ENCODE measurements at places on chromosomes 6 and 20. TPM values are rescaled to one million over a fixed set of nuclear protein-coding genes. Genes with fewer than 3 reads are reported as not detected.

GRCh38 chr6:44000164-44000842 is 126.9 kb downstream of the MRPL14 start:
- DNase-seq = no peak

DNA sequence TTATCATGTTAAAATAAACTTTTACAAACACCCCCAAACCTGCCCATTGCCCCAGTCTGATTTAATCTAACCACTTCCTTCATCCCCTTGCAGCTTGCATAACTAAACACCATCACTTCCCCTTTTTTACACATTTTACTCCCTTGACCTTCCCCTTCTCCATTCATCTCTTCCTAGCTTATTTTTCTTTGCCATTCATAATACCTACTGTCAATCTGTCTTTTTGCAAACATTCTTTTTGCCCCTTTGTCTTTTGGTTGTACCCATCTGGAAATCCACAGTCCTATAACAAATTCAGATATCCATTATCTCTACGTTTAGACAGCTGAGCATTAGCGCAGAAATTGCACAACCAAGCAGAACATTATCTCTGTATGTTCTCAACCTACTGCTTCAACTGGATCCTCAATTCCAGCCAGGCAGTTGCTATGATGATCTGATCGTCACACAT is 51.2 kb downstream of the C6orf52 start:
- DNase-seq = no peak

DNA sequence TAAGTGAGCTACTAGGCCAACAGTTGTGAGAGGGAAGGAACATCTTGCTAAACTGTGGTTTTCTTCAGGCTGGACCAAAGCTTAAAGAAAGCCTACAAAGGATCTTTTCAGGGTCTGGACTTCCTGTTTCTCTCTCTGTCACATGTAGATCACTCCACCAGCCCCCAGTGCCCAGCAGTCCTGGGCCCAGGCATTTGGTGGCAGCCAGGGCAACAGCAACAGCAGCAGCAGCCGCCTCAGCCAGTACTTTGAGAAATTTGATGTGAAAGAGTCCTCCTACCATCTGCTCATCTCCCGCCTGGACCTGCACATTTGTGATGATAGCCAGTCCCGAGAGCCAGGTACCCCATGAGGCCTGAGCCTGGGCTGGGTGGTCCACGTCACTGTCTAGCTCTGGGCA is 44.1 kb downstream of the BLTP3A start:
- no peak for DNase-seq

- DNase-seq = no peak
These were observed 38.4 kb upstream of the PRND start for GRCh38 chr20:4683261-4683660.

GRCh38 chr6:109192865-109193264 is 97.6 kb downstream of the CEP57L1 start:
- no peak for DNase-seq

DNA sequence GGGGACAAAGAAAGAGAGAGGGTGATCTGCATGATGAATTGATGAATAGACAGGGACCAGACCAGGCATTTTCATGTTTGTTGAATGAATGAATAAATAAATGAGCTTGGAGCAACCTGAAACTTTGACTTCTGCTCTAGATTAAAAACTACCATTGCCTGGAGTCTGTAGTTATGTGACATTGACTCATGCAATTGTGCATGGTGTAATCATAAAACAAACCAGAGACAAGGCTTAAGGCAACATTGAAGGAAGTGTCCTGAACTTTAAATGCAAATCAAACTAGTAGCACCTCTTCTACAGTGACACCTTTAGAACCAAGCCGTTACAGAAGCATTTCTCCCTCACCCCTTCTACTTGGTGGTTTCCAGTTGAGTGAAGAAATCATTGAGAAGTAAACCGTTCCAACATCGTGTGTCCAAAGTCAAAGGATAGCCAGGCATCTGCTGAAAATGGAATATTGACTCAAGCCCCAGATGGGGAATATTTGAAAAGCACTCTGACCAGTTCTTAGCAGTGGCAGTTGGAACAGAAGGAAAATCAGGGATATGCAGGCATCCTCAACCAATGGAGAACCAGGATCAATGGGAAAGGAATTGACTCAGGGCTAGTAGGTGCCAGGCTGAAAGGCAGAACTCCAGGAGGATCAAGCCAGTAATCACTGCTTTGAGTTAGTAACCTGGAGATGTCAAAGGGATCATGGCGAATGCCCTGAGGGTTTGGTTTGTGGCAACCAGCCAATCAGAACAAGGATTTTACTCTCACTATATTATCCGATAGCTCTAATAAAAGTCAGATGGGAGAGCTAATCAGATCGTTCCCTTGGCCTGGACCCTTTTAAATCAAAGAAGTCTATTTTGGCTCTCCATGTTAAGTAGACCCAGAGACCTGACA is 171.2 kb upstream of the TSHZ2 start:
- no peak for DNase-seq

DNA sequence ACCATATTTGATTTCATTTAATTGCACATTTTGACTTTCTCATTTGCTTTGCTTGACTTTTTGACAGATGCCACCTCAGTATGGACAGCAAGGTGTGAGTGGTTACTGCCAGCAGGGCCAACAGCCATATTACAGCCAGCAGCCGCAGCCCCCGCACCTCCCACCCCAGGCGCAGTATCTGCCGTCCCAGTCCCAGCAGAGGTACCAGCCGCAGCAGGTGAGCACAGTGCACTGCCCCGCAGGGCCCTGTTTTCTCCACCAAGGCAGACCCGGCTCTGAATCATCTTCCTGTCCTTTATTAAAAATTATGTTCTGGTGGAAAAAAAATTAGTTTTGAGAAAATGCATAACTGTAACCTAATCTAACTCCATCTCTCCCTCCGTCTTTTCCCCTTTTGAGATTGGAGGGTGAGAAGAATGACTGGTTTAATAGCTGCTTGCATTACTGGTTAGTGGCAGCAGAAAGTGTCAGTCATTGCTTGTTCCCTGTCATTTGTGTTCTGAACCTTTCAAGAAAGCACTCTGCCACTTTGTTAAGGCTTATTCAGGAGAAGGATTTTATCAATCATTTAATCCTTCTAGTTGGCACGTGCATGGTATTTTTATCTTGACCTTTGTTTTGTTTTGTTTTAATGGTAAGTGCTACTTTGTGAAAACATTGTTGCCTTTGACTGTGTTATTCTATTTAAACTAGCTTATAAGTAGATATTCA is 124.3 kb downstream of the ARID1B start:
- no peak for DNase-seq

- no peak for DNase-seq
These were observed 210.4 kb downstream of the KCNQ5 start for GRCh38 chr6:72832271-72832670.

DNA sequence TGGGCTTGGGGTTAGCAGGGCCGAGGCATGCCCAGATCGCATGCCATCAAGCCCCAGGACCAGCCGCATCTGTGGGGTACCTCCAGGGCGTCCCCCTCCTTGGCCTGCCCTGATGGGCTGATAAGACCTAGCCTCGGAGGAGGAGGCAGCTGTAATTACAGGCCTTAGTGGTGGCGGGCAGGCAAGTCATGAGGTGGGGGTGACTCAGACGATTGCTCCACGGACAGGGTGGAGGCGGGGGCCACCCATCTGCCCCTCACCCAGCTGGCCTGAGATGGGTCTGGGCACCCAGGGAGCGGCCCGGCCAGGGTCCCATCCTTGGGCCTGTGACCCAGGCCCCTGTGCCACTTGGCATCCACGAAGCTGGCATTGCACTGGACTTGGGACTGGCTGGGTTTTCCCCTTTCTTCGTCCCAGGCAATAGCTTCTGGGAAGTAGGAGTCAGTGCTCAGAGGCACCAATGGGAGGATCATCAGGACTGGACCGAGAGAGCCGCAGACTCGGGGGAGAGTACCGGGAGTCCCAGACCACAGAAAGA is 57.5 kb downstream of the CEBPB start:
- DNase-seq = no peak

GRCh38 chr6:3758842-3759144 is 7.3 kb upstream of the PXDC1 start:
- no peak for DNase-seq

DNA sequence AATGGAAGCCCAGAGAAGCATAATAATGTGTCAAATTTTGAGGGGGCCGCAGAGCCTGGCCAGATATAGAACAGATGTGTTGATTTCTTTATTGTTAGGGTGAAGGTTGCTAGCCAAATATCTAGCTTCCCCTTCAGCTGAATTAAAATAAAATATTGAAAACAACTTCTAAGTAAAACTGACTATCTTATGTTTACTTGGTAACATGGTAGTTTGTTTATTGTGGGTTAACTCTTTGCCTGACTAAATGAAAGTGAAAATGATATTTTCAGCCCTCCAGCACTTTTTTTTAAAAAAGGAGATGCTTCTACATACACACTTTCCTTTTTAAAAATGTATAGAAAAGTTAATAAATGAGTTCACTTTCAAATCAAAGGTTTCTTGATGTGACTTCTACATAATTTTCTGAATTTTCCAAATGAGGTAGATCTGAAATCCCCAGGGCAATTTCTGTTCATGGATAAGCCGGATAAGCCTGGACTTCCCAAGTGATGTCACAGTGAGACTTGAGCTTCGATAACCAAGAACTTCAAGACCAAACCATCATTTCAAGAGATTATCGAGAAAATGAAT is 172.1 kb upstream of the OLIG3 start:
- DNase-seq = no peak

- DNase-seq = no peak
These were observed 55.3 kb downstream of the NDUFAF5 start for GRCh38 chr20:13840093-13840465.

GRCh38 chr20:35320396-35321126 is 28.3 kb upstream of the FAM83C start:
- no peak for DNase-seq

- DNase-seq = peak; percentile 18
These were observed 227.6 kb upstream of the PRSS16 start for GRCh38 chr6:27019651-27020552.

DNA sequence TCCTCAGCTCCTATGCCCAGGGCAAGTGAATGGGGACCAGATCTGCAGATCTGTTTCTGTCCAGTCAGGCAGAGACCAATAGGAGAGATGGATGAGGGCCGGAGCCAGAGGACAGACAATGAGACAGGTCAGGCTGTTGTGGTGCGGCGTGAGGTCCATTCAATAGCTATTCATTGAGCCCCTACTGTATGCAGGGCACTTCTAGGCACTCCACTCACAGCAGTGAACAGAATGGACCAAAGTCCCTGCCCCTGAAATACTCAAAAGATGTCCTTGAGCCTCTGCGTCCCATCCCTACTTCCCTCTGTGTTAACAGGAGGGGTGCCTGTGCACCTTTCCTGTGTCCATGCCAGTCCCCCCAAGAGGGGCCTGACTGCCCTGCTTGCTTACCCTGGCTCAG is 8.5 kb upstream of the TULP1 start:
- no peak for DNase-seq

DNA sequence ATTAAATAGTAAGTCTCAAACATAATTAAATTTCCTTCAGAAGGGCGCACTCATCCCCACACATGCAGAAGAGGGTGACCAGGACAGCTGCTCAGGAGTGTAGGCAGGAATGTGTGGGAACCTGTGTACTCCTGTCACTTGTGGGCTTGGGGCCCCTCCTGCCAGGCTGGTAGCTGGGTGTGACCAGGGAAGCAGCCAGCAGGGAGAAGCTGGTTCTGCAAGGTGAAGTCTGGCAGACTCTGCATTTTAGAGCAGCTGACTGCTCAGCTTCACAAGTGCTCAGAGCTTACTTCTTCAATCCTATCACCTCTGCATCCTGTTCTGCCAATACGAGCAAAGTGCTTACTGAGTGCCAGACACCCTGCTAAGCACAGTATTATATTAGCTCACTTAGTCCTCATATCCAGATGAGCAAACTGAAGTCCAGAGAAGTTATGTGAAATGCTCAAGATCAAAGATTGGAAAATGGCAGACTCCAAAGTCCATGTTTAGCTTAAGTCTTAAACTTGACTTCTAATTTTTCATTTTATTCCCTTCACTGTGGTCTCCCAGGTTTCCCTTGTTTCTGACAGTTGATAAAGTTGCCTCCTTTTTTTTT is 27.9 kb downstream of the ELMO2 start:
- no peak for DNase-seq

- DNase-seq = no peak
These were observed 236.7 kb downstream of the TENT5A start for GRCh38 chr6:81515562-81516453.

- DNase-seq = no peak
These were observed 18.1 kb downstream of the PTPRA start for GRCh38 chr20:2891343-2891742.

GRCh38 chr6:26576929-26577719 is 19.6 kb upstream of the ABT1 start:
- no peak for DNase-seq

DNA sequence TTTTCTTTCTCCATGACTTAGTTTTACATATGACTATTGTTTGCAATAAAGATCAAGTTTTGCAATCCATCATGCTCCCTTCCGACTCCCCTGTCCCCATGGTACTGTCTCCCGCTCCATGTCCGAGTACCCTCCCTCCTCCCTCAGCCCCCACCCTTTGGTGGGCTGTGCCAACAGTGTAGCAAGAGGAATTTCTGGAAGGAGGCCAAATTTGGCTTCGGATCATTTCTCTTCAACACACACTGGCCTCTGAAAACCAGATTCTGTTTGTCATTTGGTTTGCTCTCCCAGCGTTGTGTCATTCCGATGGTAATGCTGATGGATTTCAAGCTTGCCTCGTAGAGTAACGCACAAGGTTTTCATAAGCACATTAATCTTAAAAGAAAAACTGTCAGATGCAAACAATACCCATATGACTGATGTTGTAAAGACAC is 22.9 kb upstream of the PAX1 start:
- DNase-seq = no peak

GRCh38 chr6:41748102-41748477 is 893 bp upstream of the PGC start:
- DNase-seq = no peak

- no peak for DNase-seq
These were observed 77.9 kb upstream of the TFAP2D start for GRCh38 chr6:50635429-50635828.

GRCh38 chr6:85421972-85422371 is 27.9 kb upstream of the NT5E start:
- DNase-seq = no peak

- no peak for DNase-seq
These were observed 1.0 kb downstream of the SIM1 start for GRCh38 chr6:100463630-100464161.

- no peak for DNase-seq
These were observed 157.9 kb downstream of the KIF16B start for GRCh38 chr20:16415071-16416053.

GRCh38 chr6:88490195-88490907 is 324.2 kb upstream of the CNR1 start:
- DNase-seq = no peak

- DNase-seq = no peak
These were observed 34.7 kb upstream of the ADGRF4 start for GRCh38 chr6:47663462-47664216.

GGTLC1 gene
- not detected for total RNA-seq

DYNLT2 gene
- 1.3 TPM for total RNA-seq

BPIFB1 gene
- 4.3 TPM for total RNA-seq

MUCL3 gene
- total RNA-seq = 4.2 TPM

CCDC170 gene
- not detected for total RNA-seq

EPHA7 gene
- 0.47 TPM for total RNA-seq

KIF25 gene
- not detected for total RNA-seq

OPRM1 gene
- not detected for total RNA-seq

MTFR2 gene
- 2.3 TPM for total RNA-seq

LY6G6F gene
- total RNA-seq = not detected

C20orf96 gene
- 0.70 TPM for total RNA-seq

SLC17A5 gene
- 13.7 TPM for total RNA-seq

Data from esophagus squamous epithelium (tissue), 5 donors.